ENCODE measurements at places on chromosomes 3 and 15.

DNA sequence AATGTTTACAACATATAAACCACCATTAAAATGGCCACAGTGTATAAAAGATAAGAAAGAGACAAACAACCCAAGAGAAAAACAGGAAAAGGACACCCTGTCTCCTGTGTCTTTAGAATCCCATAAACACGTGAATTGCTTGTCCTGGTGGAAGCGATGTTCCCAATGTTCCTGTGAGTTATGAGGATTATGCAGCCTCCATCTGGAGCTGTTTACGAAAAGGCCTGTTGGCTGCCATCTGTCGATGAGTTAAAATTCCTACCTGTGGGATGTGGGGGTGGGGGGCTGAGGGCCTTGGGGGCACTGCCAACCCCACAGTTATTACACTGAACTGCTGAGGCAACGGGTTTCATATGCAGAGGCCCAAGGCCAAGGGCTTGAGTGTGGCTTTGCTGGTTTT lies 13.6 kb downstream of the NISCH start:
- no peak for DNase-seq

DNA sequence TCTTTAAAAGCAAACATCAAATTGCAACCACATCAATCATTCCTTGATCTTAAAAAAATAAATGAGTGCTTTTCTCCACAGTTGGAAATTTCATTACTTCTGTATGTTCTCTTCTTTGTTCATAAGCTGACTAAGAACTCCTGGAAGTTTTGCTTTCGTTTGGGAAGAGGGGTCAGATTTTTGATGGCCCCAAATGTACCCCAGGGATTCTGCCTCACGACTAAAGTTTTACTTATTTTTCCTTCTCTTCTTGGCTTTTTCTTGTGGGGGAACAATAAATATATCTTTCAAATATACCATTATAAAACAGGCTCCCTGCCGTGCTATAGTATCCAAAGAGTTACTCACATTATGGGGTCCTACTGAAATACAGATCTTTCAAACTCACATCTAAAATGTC lies 215.0 kb upstream of the CDIN1 start:
- DNase-seq = no peak

- DNase-seq = no peak
Measured at GRCh38 chr3:143000528-143000927, 842 bp upstream of the U2SURP start.

DNA sequence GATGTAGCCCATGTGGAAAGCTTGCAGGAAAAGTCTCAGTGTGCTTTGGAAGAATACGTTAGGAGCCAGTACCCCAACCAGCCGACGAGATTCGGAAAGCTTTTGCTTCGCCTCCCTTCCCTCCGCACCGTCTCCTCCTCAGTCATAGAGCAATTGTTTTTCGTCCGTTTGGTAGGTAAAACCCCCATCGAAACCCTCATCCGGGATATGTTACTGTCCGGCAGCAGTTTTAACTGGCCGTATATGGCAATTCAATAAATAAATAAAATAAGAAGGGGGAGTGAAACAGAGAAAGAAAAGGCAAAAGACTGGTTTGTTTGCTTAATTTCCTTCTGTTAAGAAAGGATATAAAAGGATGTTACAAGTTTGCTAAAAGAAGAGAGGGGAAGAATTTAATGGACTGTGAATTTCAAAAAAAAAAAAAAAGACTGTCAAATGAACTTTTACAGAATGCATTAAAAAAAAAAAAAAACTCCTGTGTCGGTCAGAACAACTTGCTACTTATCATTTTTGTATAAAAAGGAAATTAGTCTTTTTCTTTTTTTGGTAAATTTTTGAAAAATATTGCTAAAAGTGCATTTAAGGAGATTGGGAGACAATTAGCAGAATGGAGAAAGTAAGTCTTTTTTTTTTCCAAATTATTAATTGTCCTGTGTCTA lies 7.0 kb downstream of the NR2F2 start:
- DNase-seq = no peak

DNA sequence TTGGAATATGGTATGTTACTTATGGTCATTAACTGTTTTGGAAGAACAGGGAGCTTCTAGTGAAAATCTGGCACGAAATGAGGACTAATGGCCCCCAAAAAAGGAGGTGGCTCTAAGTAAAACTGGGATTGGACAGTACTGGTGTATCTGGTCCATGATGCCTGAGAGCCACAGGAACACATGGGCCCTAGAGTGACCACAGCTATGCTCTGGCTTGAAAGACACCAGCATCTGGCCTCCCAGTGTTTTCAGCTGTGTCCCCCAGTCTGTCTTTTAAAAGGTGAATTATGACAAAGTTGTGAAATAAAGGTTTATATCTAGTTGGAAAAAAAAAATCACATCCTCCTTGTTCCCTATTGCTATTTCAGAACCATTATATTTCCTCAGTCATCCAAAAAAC lies 64.5 kb downstream of the GSK3B start:
- DNase-seq = no peak

DNA sequence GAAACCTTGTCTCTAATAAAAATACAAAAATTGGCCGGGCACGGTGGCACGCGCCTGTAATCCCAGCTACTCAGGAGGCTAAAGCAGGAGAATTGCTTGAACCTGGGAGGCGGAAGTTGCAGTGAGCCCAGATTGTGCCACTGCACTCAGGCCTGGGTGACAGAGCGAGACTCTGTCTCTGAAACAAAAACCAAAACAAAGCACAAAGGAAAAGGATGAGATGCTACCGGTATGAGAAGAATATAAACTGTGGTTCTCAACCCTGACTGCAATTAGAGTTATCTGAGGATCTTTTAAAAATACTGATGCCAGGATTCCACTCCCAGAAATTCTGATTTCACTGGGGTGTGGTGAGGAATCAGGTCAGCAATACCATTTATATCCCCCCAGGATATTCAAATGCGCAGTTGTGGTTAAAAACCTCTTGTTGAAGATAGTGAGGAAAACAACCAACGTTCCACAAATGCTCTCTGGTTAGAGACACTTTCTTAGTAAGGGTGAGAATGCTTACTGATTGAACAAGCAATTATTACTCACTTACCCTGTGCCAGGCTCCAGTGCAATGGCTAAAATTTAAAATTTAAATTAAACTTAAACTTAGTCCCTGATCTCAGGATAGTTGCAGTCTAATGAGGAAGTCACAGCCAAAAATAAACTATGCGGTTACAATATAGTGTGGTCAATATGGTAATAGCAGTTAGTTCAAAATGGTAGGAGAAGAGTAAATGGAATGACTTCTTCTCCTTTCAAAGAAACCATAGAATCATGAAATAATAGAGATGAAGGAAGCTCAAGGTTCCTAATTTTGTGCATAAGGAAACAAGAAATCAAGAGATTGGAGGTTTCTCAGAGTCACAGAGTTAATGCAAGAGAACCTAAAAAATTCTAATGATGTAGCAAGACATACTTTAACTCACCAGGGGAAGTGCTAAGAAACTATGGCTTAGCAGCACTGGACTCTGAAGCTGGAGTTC lies 109.5 kb downstream of the SSR3 start:
- DNase-seq = no peak

- no peak for DNase-seq
Measured at GRCh38 chr15:39272901-39273300, 308.0 kb upstream of the THBS1 start.

- DNase-seq = no peak
Measured at GRCh38 chr15:86762874-86763273, 683.2 kb downstream of the AGBL1 start.

DNA sequence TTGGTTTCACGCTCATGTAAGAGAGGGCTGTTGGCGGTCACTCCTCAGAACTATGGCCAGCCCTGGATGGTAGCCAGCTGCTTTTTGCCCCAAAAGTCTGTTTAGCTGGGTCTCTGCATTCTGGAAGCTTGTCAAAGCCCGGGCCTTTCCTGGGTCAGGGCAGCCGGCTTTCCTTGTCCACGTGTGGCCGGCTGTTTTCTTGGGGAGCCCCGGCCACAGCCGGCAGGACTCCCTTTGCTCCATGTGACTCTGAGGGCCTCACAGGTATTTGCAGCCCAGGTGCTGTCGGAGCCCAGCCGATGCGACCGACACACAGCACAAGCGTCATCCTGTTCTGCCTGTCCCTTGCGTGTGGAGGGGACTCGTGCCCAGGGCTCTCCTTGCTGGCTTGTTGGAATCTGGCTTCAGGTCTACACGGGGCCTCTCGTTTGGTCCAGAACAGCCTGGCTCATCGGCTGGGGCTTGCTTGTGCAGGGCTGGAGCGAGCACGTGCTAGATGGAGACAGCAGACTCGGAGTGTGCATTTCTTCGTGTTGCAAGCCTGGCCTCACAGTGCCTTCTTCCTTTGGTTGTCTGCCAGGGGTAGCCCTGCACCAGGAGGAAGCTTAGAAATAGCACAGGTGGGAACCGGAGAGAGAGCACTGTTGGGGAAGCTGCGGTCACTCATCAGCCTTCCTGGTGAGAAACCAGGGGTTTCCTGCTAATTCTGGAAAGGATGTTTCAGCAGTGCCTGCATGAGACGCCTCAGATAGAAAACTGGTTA lies 51.5 kb downstream of the PGPEP1L start:
- no peak for DNase-seq
